ENCODE measurements at places on chromosomes 5 and 9.

DNA sequence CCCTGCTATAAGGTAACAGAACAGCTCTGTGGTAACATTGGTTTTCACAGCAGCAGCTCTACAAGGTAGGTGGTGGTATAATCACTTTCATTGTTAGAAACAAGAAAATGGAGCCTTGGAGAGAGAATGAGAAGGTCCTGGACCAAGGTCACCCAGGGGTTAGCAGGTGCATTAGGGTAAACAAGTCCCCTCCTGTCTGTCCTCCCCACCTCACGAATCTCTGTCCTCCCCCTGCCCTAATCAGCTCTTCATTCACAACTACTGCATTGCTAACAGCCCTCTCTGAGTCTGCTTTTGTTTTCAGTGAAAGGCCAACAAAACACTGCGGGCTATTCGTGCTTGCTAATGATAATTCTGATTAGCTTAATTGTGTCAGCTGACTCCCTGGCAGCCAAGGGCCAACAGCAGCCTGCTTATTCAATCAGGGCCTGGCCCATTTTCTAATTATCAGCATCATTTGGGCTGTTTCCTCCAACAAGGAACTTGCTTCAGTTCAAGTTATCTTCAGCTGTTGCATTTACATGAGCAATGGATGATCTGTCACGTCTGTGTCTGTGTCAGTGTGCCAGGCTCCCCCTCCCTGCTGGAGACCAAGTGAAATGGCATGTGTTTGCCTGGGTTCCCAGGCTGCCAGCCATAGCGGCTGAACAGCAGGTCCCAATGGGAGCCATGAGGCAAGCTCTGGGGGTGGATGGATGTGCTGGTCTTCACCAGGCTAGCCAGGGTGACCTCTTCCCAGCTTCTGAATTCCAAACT is 56.7 kb upstream of the EQTN start:
- DNase-seq, result no peak

GRCh38 chr5:173808079-173808808 is 79.9 kb upstream of the CPEB4 start:
- DNase-seq, result no peak

GRCh38 chr9:84781931-84782866 is 112.7 kb downstream of the NTRK2 start:
- DNase-seq, result no peak

- no peak for DNase-seq
These were observed 200.4 kb downstream of the CDK5RAP2 start for GRCh38 chr9:120379611-120380010.

DNA sequence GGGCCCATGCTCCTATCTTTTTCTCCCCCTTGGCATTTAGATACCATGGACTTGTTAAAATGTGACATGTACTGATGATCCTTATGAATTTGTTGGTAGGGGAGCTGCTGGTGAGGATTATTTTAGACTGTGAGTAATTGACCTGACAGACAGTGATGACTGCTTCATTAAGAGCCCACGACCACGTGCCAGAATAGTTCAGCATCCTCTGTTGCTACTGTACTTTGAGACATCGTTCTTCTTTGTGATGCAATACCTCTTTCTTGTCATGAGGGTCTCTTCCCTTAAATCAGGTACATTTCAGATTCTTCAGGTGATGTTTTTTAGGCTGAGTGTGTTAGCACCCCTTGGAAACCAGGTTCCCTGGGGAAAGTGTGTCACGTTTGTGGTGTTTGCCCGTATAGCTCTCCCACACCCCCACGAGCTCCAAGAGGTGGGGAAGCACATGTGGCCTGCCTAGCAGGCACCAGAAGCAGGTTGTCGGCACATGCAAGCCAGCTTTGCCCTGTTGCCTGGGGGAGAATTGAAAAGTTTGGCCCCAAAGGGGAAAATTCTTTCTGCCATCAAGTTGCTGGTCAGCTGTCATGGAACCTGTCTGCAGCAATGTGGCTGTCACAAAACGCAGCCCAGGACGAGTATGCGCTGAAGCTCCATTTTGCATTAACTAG is 25.1 kb downstream of the QRFP start:
- no peak for DNase-seq

- DNase-seq, result no peak
These were observed 250.5 kb upstream of the TUT7 start for GRCh38 chr9:86604741-86605140.

GRCh38 chr5:93342563-93343061 is 238.4 kb downstream of the NR2F1-AS1 start:
- no peak for DNase-seq

- no peak for DNase-seq
These were observed 974 bp downstream of the C9orf40 start for GRCh38 chr9:74951725-74952151.

- no peak for DNase-seq
These were observed 78.1 kb downstream of the DENND1A start for GRCh38 chr9:123851851-123852250.

- no peak for DNase-seq
These were observed 1.3 kb upstream of the ABCA2 start for GRCh38 chr9:137029058-137029936.

DNA sequence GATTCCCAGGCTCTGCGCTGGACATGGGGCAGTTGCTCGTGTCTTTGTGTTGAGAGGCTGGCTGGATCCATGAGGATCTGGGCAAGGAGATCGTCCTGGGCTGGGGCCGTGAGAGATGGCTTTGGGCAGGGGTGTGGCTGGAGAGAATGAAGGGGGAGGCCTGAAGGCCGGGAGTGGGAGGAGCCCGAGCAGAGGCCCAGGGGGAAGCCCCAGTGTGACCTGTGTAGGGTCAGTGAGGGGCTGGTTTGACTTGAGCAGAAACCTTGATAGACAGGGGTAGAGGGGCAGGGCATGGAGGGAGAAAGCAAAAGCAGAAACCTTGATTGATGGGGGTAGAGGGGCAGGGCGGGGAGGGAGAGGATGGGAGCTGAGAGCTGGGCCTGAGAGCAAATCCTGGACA is 54.4 kb upstream of the ASS1 start:
- DNase-seq, result no peak

DNA sequence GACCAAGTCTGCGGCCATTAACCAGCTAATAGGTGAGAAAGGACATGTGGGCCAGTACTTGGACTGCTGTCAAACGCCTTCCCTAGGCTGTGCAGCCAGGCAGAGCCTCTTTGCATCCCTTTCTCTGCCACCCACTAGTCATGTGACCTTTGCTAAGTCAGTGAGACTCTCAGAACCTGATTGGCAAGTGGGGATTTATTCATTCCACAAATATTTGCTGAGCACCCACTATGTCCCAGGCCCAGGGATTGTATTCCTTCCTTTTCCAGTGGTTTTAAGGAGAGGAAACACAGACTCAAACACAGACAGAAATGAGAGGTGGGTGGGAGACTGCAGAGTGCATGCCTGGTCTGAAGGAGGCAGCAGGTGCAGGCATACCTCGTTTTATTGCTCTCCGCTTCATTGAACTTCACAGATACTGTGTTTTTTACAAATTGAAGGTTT is 71.6 kb upstream of the GALNT10 start:
- no peak for DNase-seq

DNA sequence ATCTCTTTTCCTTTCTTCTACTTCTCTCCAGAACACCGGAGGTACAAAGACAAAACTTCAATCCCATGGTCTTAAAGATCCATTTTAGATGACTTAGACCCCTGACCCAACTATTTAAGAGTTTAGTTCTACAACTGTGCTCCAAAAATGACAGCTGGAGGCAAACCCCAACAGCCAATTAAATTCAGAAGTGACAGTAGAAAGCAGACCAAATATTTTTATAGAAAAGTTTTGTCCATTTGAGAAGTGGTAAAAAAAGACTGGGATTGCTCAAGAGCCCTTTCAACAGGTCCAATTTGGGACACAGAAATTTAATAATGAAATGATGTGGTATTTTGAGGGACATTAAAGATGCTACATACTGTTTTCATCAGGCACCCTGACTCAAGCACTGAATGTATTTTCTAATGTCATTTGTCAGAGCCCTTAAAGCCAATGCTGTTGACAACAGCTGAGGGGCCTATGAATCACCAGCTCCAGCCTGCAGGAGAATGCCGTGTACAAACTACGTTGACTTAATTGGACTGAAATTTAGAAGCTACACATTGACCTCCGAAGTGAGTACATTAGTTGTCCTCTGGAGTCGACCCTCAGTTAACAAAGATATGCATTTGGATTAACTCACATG is 147.5 kb upstream of the PIK3R1 start:
- no peak for DNase-seq

DNA sequence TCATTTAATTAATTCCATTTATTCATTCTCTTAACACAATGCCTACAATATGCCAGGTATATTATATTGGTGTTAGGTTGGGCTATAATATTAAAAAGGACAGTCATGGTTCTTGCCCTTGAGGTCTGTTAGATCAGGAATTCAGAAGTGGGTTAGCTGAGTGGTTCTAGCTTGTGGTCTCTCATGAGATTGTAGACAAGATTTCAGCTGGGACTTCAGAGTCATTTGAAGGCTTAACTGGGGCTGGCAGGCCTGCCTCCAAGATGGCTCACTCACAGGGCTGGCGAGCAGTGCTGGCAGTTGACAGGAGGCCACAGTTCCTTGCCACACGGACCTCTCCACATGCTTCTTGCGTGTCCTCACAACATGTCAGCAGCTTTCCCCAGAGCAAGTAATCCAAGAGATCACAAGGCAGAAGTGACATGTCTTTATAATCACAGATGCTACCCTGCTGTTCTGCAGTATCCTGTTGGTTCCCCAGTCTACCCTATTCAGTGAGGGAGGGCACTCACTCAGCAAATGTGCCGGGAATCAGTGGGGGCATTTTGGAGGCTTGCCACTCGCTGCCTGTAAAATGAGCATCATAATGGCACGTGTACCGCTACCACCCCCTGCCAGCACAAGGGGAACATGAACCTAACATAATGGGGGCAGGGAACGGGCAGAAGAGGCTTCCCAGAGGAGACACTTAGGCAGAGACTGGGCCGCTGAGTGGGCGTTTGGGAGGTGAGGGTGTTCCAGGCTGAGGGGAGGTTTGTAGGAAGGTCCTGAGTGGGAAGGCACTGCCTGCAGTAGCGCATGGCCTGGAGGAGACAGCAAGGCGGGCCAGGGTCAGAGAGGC is 70.0 kb downstream of the EXOSC2 start:
- DNase-seq, result no peak

DNA sequence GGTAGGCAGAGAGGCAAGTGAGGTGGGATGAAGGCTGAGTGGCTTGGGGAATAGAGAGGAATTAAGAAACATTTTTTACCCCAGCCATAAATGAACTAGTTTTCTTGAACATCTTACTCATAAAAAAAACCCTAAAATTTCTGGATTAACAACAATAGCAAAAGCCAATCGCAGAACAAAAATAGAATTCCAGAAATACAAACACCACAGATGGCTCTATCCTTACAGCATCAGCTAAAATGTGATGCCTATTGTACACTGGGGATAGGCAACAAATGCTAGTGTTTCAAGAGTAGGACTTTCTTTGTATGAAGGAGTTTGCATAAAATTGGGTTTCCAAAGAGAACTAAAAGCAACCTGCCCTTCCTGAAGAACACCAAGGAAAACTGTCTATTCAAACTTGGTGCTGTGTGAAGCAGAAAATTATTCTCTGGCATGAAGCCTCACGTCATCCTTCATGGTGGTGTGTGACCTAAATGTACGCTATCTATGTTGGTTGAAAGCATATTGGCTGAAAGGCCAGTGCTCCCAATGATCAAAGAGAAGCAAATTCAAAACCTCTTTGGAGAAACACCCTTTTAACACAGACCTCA is 82.9 kb downstream of the JAKMIP2 start:
- DNase-seq, result no peak

- no peak for DNase-seq
These were observed 192.1 kb upstream of the RGMB start for GRCh38 chr5:98581112-98581997.

DNA sequence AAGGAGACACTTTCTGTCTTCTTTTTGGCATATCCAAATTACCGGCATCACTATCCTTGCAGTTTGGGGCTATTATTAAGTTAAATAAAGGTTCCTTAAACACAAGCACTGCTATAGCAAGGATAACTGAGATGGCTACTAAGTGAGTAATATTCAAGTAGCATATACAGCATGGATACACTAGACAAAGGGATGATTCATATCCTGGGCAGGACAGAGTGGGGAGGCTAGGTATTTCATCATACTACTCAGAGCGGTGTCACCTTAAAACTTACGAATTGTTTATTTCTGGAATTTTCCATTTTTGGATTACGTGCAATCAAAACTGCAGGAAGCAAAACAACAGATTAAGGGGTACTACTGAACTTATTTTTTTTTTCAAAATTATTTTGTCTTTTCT is 54.1 kb downstream of the FER start:
- DNase-seq, result peak; percentile 79

GRCh38 chr5:142831009-142831383 is 60.8 kb downstream of the ARHGAP26 start:
- no peak for DNase-seq

DNA sequence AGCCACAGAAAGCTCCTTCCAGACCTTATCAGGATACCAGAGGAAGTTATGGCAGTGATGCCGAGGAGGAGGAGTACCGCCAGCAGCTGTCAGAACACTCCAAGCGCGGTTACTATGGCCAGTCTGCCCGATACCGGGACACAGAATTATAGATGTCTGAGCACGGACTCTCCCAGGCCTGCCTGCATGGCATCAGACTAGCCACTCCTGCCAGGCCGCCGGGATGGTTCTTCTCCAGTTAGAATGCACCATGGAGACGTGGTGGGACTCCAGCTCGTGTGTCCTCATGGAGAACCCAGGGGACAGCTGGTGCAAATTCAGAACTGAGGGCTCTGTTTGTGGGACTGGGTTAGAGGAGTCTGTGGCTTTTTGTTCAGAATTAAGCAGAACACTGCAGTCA is 70.8 kb upstream of the ENTREP1 start:
- no peak for DNase-seq

- no peak for DNase-seq
These were observed 6.6 kb upstream of the TMEFF1 start for GRCh38 chr9:100466171-100466828.

DNA sequence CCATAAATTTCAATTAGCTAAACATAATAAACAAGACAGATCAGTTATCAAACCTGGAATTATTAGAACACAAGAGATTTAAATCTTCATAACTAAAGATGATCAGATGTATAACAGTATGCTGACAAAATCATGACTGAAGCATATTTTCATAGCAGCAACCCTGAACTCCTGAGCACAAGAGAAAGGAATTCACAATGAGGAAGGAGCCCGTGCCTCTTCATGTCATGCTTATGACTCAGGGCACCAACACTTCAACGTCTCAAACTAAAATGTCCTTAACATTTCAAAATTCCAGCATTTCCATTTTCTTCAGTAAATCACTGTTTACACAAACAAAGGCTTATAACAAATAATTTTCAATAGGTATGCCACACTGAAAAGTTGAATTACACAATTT is 6.7 kb downstream of the AP3B1 start:
- peak; percentile 18 for DNase-seq

- no peak for DNase-seq
These were observed 235.5 kb upstream of the TRIM32 start for GRCh38 chr9:116451500-116452115.

GRCh38 chr9:93280661-93281259 is 96.8 kb downstream of the WNK2 start:
- no peak for DNase-seq

GRCh38 chr5:59724482-59725391 is 168.8 kb downstream of the PDE4D start:
- no peak for DNase-seq
